SJCRH30 (cell line): ENCODE measurements at places on chromosomes 5 and 9.

- no peak for DNase-seq
These were observed 797.9 kb downstream of the TLE4 start for GRCh38 chr9:80369641-80370040.

DNA sequence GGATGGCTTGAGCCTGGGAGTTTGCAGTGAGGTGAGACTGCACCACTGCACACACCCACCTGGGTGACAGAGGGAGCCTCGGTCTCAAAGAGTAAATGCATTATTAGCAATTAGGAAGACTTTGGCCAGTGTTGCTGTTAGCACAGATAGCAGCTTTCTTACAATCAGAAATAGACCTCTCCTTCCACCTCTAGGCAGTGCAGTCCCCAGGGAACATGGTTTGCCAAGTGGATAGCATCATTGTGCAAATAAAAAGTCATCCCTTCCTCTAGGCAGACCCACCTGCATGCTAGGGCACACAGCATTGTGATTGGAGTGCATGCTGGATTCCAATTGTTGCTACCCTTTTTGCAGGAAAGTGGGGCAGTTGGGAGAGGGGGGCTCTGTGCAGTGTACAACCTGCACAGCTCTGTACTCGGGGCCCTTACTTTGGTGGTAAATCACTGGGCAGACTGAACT is 77.9 kb upstream of the KLF9 start:
- no peak for DNase-seq

GRCh38 chr5:148574167-148574566 is 80.2 kb downstream of the HTR4 start:
- DNase-seq, result no peak

DNA sequence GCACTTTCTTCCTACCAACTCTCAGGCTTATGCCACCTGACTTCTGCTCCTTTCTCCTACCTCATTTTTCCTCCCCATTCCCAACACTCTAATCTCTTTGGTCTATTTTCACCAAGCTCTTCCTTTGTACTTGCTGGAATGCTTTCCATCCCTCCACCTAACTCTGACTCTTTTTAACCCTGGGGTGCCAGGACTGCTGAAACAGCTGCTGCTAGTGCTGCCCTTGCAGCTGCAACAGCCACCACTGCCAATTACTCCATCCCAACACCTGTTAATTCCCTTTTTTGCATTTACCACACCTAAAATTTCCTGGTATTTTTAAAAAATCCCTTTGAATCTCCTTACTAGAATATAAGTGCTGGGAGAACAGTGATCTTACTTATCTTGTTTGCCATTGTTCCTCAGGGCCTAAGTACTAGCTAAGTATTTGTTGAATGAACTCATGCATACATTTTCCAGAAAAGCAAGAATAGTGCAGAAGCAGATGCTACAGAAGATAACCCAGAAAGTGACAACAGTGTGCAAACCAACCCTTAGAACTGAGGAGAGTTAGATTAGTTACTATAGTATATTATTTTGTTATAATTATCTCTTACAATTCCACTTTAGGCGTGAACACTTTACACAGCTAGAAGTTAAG is 11.5 kb downstream of the NADK2 start:
- peak; percentile 87 for DNase-seq

- DNase-seq, result peak; percentile 99
These were observed 4.2 kb downstream of the SKP2 start for GRCh38 chr5:36156121-36156601.

- no peak for DNase-seq
These were observed 385.5 kb downstream of the ADGRV1 start for GRCh38 chr5:90944116-90944515.

DNA sequence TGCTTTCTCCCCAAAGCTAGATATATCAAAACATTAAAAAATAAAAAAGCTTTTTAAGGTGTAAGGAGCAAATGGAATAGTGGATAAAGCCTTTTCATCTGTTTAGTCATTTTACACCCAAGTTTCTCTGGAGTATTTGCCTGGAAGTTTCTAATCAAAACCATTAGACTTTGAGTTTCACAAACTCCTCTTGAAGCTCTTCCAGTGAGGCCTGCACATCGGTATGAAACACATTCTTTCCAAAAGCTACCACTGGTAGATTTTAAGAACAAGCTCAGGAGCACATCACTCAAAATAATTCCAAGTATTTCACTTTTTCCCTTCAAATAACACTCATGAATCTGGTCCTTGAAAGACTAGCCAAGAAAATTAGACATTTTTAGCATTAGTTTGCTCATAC is 5.7 kb downstream of the TRIM52 start:
- no peak for DNase-seq

- no peak for DNase-seq
These were observed 85.9 kb upstream of the MAP3K1 start for GRCh38 chr5:56729488-56729887.

GRCh38 chr9:504921-505740 is 290.5 kb downstream of the DOCK8 start:
- no peak for DNase-seq

DNA sequence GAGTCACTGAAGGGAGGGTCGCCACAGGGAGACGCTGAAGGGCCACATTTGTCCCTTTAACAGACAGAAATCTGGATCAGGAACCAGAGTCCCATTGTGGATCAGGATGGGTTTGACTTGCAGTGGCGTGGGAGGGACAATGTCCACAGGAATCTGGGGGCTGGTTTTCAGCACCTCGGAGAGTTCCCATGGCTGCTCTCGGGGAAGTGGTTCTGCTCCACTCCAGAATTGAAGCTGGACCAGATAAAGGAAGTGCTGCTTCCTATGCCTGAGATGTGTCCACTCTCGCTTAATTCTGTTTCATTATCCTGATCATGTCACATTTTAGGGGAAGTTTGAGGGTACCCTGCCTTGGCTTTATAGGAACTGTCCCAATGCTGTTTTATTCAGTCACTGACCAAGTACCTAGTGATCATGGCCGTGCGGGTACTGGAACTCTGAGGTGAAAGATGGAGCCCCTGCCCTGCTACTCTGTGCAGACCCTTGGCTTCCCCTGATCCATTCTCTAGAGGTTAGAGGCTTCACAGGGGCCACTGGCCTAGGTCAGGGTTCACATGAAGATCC is 28.7 kb downstream of the ENHO start:
- DNase-seq, result peak; percentile 67

GRCh38 chr5:9617739-9618504 is 12.2 kb downstream of the TAS2R1 start:
- DNase-seq, result no peak

DNA sequence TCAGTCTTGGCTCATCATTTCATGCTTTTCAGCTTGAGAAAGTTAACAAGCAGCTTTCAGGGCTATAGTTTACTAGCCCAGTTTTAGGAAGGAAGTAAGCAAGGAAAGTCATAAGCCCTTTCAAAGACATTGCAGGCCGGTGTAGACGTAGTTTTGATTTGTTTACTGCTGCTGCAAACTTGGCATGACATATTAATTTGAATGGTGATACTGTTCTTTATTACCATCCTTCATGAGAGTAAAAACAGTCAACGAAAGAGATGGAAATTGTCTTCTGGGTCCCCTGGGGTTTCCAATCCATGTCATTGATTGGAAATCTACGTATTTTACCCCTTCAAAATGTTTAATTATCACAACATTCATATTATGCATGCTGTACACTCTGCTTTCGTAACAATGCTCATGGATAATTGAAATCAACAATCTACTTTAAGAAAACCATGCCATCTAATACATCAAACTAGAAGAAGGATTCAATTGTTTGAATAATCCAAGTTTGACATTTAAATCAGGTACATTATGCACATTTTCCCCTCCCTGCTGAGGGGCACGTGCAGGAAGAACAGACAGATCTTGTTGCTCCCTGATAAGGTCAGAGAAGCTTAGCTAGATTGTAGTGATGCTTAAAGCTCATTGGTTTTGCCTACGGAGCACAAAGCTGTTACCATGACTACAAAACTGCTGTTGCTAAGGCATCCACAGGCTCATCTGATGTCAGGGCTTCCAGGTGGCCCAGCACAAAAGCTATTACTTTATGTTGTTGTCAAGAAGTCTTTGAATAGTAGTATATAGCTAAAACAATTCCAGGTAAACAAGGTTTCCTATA is 139.9 kb upstream of the PRLR start:
- DNase-seq, result no peak

DNA sequence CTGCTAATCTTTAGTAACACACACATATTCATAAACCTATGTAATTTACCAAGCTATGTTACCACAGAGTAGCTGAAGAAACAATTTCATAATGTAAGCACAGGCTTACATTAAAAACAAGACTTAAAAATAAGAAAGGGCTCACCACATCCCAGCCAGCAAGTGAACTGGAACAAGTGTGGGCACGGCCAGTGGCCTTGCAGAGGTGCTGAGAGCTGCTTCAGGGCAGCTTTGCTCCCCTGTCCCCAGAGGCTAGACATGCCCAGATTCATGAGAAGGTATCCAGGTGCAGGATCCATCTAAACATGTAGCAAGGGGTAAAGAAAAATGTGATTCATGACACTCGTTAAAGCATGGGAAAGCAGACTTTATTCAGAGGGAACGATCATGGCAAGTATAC is 62.0 kb upstream of the CKS2 start:
- no peak for DNase-seq

DNA sequence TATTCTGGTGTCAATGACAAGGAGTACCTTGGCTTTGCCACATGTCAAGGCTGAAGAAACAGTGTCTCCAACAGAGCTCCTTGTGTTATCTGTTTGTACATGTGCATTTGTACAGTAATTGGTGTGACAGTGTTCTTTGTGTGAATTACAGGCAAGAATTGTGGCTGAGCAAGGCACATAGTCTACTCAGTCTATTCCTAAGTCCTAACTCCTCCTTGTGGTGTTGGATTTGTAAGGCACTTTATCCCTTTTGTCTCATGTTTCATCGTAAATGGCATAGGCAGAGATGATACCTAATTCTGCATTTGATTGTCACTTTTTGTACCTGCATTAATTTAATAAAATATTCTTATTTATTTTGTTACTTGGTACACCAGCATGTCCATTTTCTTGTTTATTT is 19.8 kb downstream of the CD274 start:
- no peak for DNase-seq

GRCh38 chr9:134327671-134328231 is 1.5 kb downstream of the RXRA start:
- DNase-seq, result no peak

DNA sequence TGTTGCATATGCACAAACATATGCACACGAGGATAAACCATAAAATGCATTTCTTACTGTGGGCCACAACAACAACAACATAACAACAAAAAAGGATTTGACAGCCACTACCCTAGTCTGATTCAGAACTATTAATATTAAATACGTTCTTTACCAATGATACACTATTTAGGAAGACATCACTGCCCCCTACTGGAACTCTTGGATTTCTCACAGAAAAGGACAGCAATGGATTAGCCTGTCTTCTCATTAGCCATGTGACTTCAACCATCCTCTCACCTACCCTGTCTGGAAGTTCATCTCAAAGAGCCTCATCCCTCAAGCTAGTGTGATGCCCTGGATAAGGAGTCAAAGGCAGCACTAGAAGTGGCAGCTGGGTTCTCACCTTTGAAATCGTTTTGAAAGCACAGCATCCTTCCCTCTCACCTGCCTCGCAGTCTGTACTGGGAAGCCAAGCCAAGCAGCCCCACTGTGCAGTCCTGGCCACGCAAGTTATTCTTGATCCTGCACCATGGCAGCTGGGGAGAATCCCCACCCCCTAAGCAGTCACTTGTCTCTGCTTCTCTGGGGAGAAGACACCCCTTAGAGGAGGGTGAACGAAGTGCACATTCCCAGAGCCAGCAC is 64.6 kb downstream of the SH3TC2 start:
- DNase-seq, result peak; percentile 45

DNA sequence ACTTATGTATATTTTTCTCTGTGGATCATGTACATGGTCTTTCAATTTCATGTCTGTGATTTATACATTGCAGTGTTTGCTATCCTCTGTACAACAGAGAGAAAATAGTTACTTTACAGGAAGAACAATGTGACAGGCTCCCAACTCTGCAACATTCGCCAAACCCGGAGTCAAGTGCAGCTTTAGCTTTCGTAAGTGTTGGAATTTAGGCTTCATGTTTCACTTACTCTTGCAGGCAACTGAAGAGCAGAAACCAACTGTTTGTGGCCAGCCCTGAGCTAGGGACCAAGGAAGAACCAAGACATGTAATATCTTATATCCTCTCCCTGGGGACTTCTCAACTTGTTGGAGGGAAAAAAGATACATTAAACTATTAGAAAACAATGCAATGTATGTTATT is 147.9 kb downstream of the C5orf15 start:
- peak; percentile 66 for DNase-seq

DNA sequence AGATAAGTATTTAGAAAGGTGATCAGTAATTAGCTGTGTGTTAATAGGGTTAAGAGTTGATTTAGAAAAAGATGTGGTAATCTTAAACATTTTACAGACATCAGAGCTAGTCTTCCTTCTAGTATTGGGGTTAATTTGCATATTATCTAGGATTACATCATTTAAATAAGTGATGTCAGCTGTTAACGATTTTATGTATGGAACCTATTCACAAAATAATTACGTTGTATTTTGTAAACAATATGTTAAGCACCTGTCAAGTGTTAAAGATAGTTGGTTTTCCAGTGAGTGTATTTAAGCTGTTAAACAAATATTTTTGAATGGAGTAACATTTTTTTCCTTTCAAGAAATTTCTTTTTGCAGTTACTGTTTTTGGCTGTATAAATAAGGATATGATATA is 2.2 kb downstream of the DCP2 start:
- no peak for DNase-seq
